ENCODE measurements at places on chromosomes 7 and 10. TPM values are rescaled to one million over a fixed set of nuclear protein-coding genes. Genes with fewer than 3 reads are reported as not detected.

The ANKRD1 gene
- 251 TPM for total RNA-seq

DNA sequence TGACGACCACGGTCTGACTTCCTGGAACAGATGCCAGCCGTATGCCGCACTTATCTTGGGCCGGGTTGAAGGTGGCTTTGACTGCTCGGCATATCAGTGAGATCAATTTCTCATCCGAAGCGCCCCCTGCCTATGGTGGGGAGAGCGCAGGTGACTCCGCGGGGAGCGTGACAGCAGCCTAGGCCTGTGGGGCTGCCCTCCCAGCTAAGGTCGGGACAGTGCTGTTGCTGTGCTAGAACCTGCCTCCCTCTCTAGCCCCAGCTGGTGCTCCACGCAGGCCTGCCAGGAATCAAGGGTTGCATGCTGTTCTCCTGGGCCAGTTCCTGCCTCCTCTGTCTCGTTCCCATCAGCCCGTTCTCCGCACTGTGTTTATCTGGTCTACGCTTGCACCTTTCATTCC, 49.8 kb downstream of the PODXL start:
- DNase-seq: no peak

DNA sequence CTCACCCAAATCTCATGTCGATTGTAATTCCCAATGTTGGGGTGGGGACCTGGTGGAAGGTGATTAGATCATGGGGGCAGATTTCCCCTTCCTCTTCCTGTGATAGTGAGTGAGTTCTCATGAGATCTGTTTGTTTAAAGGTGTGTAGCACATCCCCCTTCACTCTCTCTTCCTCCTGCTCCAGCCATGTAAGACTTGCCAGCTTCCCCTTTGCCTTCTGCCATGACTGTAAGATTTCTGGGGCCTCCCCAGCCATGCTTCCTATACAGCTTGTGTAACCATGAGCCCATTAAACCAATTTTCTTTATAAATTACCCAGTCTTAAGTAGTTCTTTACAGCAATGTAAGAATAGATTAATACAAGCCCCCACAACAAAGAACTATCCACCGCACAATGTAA, 109.9 kb upstream of the JAZF1 start:
- no peak for DNase-seq

- peak; percentile 66 for DNase-seq
Measured at GRCh38 chr10:77305650-77306632, 331.7 kb downstream of the KCNMA1 start.

The PTPRE gene
- 6.8 TPM for total RNA-seq

The ALKBH4 gene
- total RNA-seq: 25.5 TPM

DNA sequence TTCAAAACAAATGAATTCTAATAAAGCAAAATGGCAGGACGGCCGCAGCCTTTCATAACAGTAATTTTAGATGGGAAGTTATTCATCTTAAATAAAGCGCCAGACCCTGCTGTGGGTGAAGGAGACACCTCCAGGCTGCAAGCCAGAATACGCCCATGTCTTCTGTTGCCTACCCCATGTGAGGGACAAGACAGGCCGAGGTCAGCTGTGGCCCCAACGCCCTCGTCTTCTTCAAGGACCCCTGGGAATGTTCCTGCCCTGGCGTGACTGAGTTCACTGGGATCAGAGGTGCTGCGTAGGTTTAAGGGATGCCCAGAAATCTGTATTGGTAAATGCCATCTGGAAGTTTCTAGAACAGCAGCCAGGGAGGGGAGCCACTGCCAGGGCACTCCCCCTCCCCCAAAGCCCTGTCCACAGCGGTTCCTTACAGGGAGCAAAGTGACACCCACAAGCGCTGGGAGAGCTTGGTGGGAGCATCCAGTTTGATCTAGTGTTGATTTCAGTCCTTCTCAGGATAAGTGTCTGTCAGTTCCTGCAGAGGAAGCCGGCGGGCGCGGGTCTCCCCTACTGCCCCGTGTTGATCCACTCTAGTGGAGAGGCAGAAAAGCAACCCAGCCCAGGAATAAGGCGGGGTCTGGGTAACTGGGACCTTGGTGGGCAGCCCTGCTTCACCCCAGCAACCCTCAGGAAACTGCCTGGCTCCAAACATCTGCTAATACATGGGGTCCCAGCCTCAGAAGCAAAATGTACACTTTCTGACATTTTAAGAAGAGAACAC, 20.6 kb downstream of the PAPOLB start:
- no peak for DNase-seq

The ATP6V0A4 gene
- total RNA-seq: 0.06 TPM

GRCh38 chr7:89133819-89134218, 338.3 kb upstream of the TEX47 start:
- DNase-seq: no peak

DNA sequence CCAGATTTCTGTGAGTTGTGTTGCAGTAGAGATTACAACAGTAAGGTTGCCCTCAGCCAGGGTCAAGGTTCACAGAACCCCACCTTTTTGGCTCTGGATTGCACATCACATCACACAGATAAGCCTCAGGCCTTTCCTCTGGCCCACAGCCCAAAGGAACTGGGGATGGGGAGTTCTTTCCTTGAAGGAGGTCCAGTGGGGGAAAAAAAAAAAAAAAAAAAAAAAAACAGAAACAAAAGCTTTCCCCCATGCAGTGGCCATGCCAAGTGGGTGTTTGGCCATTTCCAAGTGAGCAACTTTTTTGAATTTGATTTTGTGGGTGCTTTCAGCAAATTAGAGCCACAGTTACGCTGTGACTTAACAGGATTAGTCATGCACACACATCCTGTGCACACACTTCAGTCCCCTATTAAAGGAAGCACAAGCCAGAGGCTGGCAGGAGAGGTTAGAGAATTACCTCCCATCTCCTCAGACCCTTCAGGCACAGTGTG, 79.3 kb upstream of the NANOS1 start:
- DNase-seq: peak; percentile 33

The PYROXD2 gene
- 11.4 TPM for total RNA-seq

The APBB1IP gene
- total RNA-seq: not detected

The KLF14 gene
- not detected for total RNA-seq

- peak; percentile 26 for DNase-seq
Measured at GRCh38 chr10:28120043-28120749, 121.3 kb upstream of the ODAD2 start.

DNA sequence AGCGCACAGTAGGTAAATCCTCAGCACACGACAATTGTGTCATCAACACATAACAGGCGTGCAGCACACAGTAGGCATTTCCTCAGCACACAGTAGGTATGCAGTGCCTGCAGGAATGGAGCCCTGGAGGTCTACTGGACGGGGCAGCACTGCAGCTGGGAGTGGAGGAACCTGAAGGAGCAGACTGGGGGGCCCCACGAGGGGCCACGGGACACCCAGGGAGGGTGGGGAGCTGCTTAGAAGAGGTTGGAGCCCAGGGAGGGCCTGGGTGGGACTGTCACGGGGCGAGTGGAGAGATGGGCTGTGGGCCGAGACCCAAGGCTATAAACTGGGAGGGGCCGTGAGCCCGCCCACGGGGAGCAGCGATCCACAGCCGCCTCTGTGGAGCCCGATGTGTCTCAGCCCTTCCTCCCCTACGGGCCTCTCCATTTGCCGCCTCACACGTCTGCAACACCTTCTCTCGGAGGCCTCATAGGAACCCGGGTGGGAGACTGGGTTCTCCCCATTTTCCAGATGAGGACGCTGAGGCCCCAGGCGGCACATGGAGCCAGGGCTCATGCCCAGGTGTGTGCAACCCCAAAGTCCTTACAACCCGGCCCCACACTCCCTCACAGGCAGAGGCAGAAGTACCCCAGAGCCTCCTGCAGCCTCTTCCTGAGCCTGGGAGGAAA, 101.5 kb downstream of the MICALL2 start:
- peak; percentile 24 for DNase-seq

The PRF1 gene
- total RNA-seq: not detected

DNA sequence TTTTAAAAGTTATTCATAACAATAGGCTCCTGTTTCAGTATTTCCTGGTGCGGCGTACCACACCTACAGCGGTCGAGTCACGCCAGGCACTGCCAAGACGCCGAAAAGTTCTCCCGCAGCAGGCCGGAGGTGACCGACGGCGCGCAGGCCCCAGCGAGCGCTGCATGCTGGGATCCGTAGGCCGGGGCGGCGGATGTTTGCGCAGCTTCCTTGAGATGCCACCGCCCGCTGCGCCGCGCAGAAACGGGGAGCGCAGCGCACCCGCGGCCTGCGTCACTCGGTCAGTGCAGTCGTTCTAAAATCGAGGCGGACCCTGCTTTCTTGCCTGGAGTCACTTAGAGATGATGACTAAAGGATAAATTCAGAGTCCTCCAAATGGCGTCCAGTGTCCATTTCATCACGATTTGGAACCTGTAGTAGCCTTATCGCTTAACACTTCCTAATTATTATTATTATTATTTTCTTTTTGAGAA, 1.3 kb upstream of the KIF11 start:
- peak; percentile 92 for DNase-seq

DNA sequence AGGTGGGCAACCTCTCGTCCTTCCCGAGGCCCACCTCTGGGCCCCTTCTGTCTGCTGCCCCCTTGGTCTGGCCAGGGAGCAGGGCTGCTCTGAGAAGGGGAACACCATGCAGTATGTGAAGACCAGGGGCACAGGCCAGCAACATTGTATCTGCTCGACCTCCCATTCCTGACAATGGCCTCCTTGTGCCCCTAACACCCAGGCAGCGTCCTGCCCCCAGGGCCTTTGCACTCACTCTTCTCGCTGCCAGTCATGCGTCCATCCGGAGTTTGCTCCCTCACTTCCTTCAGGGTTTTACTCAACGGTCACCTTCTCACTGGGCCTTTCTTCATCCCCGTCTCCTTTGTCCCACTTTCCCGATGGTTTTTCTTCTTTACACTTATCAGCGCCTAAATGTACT, 232.9 kb upstream of the GRB10 start:
- DNase-seq: no peak

The CTTNBP2 gene
- total RNA-seq: 7.5 TPM

The PRSS37 gene
- not detected for total RNA-seq

The EN2 gene
- 0.69 TPM for total RNA-seq

The IRF5 gene
- 0.75 TPM for total RNA-seq

- no peak for DNase-seq
Measured at GRCh38 chr7:6127110-6127490, 95.9 kb downstream of the ANKRD61 start.

- DNase-seq: no peak
Measured at GRCh38 chr10:101451667-101452069, 97.7 kb downstream of the BTRC start.

GRCh38 chr7:47714669-47715607, 133.0 kb upstream of the TNS3 start:
- no peak for DNase-seq

GRCh38 chr10:60733826-60734225, 44.5 kb upstream of the CDK1 start:
- DNase-seq: no peak

DNA sequence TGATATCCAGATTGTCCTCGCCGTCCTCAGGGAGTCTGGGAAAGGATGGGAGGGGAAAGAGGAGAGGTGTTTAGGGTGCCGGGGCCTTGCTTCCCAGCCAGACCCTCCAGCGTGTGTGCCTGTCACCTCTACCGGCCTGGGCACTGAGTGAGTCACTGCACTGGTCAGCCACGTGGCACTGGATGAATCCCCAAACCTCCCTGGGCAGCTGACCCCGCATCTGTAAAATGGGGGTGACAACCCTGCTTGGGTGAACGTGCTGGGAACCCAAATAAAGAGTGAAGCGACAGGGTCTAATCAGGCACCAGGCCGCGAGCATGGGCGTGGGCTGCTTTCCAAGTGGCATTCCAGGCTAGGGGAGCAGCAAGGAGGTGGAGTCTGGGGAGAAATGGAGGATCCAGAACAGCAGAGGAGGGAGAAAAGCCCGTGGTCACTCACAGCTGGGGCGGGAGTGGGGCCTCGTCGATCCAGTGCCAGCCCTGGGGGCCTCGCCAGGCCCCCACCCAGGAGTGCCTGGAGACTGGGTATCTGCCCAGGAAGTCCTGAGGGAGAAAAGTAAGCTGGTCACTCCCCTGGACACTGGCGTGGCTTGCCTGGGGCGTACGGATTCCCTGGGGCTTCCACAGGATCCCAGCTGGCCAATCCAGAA, 29.7 kb downstream of the KLRG2 start:
- DNase-seq: peak; percentile 38

The KLLN gene
- total RNA-seq: 0.77 TPM

Measured in LHCN-M2 (cell line).